Stimulated activated CD8-positive, alpha-beta memory T cell treated with anti-CD3 and anti-CD28 coated beads, Interleukin-7, amount 100 ng/mL, for 1 hour (primary cell): ENCODE measurements at places on chromosomes 6 and 20.
A peak's percentile ranks its signal among the peaks of the same experiment; 100 is the strongest.

DNA sequence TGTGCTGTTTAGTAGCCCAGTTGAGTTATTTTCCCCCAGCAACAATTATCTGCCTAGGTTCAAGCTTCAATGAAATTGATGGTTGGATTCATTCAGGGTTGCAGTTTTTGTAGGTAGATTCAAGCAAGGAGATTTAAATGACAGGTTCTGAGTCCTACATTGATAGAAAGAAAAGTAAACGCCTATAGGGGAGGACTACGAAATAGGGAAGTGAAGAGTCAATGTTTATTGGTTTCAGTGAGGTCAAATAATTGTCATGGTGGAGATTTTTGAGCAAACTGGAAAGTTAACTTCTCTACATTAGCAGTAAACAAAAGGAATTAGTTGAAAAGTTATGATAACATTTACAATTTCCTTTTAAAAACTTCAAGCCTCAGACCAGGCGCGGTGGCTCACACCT lies 734 bp upstream of the WFDC13 start:
- DNase-seq: no peak

GRCh38 chr6:18464176-18464575 lies 77.0 kb downstream of the RNF144B start:
- no peak for DNase-seq

DNA sequence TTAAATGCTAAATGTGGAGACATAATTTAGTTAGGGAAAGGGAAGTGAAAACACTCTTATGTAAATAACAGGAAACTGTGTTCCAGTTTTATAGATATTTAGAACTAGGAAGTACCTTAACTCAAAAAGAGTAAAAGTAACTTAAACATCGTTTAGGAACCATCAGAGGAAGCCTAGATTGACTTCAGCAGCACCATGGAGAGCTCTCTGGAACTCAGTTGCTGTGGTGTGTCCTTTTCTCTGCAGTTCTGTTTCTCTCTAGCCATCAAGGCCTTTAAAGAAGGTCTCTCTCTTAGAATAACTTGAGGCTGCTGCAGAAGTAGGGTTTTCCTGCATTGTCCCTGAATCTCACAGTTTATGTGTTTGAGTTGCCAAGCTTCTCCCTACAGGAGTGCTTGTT lies 26.9 kb downstream of the CLVS2 start:
- no peak for DNase-seq

DNA sequence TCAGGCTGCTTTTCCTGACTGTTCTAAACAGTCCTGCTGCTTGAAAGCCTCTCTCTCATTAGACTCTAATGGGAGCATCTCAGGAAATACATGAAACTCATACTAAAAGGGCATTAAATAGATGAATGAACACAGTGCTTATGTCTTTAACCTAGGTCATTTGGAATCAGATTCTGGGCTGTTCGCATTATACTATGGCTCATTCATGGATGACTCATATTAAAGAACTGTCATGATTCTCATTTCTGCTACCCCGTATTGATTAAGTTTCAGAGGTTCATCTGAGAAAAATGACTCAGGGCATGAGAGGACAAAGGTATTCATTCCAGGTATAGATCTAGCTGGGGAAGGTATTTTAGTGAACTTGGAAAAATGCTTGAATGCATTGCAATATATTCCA lies 335.5 kb downstream of the GJA1 start:
- DNase-seq: no peak

DNA sequence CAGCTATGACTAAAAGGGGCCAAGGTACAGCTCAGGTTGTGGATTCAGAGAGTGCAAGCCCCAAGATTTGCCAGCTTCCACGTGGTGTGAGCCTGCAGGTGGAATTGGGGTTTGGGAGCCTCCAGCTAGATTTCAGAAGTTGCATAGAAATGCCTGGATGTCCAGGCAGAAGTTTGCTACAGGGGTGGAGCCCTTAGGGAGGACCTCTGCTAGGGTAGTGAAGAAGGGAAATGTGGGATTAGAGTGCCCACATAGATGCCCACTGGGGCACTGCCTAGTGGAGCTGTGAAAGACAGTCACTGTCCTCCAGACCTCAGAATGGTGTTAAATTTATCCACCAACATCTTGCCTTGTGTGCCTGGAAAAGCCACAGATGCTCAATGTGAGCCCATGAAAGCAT lies 255.1 kb downstream of the BMP2 start:
- no peak for DNase-seq

DNA sequence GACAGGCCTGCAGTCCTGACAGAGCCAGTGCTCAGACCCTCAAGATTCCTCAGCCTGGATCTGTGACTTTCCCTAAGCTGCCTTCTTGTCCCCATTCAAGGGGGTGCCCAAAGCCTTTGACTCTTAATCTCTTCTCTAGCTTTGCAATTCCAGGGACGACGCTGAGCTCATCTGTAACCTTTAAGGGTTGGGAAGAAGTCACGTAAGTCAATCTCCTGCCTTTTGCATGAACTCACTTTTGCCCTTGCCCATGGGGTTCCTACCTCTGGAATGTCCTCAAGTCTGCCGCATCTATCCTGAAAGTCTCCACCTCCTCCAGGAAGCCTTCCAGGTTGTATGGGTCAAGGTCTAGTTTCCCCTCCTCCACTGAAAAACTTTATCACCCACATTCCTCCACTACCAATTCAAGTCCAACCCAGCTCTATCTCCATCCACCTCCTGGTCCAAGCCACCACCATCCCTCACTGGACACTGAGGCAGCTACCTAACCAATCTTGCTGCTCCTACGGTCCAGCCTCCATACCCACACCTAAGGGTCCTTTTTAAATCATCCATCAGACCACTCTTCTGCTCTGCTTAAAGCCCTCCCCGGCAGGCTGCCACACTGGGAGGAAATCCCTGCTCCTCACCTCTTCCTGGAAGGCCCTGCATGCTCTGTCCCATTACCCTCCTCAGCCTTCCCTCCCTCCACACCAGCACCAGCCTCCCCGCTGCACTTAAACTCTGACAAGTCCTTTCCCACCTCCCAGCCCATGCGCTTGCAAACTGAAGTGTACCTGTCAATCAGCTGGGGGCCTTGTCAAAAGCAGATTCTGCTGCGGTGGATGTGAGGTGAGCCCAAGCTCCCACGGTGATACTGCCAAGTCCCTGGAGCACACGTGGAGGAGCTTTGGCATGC lies 29.7 kb downstream of the PREX1 start:
- no peak for DNase-seq

DNA sequence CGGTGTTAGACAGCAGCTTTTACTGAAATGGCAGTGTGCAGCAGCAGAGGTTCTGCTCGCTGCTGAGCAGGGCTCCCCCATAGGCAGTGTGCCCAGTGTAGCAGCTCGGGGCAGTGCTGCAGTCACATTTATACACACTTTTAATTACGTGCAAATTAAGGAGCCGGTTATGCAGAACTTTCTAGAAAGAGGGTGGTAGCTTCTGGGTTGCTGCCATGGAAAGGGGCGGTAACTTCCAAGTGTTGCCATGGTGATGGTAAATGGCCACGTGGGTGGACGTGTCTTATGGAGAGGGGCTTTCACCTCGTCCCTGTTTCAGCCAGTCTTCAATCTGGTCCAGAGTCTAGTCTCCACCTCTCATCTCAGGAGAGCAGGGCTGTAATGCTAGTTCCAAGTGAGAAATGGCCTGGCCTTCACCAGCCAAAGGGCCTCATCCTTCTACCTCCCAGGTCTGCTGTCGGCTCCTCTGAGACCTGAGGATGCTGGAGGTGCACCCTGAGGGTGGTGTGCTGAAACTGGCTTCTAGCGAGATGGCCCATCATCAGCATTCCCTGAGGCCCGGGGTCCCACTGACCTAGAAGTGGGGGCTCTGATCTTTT lies 180.5 kb upstream of the PMEPA1 start:
- no peak for DNase-seq

- DNase-seq: no peak
Measured at GRCh38 chr20:46134716-46135115, 16.6 kb downstream of the CD40 start.

DNA sequence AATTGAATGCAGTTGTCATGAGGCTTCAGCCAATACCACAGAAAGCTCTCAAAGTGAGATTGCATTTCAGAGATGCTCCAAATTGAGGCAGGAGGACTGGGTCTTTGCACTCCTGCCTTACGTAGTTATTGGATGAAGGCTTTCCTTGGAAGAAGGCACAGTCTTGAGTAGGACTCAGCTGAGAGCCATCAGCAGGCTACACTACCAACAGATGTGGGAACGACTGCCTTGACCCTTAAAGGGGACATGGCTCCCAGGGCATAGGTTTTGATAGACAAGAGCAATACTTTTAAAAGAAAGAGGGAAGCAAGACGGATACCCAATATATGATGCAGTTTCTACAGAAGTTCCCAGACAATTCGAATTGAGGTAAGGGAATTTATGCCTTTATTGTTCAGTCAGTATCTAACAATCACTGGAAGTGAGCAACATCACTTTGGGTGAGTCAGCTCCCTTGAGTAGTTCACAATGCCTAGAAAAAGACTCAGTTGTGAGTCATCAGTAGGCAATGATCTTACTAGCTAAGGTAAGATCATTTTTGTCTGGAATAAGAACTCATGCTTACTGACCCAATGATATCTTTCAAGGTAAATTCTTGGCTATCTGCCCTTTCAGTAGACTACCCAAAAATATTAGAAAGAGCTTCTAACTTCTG lies 390.8 kb downstream of the GJA1 start:
- DNase-seq: no peak

DNA sequence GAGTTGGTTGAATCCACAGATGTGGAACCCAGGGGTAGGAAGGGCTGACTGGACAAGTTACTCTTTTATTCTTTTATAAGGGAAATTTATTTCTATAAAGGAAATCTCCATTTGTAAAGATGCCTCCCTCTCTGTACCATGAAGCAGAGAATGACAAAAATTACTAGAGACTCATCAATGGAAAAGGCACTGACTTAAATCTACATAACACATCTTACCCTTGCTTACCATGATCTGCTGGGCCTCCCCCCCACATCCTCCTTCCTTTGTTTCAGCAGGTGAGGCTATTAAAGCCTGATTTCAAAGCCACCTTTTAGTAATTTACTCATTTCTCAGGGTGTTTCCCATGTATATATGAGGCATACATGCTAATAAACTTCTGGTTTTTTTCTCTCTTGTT lies 130.2 kb upstream of the HDDC2 start:
- DNase-seq: no peak

DNA sequence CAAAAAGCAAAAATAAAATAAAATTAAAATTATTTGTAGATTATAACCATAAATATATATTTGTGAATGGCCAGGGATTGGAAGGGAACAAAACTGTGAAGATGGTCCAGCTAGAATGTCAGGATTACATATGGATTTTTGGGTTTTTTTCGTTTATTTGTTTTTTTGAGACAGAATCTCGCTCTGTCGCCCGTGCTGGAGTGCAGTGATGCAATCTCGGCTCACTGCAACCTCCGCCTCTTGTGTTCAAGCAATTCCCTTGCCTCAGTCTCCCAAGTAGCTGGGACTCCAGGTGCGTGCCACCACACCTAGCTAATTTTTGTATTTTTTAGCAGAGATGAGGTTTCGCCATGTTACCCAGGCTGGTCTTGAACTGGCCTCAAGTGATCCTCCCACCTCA lies 7.8 kb upstream of the C6orf132 start:
- no peak for DNase-seq

- no peak for DNase-seq
Measured at GRCh38 chr6:106163446-106163965, 77.4 kb downstream of the PRDM1 start.

DNA sequence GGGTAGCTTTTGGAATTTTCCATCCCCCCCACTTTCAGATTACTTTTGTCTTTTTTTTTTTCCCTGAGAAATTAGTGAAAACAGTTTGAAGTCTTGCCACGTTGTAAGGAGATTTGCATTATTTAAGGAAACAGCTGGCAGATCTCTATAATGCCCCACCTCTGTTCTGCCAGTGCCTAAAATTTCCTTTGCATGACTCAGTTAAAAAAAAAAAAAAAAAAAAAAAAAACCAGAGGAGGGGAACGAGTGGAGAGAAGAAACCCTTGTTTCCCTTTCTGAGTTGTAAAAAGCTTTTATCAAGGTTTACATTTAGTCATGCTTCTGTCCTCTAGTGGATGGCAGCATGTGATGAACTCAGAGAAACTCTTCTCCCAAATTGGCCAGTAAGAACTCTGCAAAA lies 33.5 kb downstream of the CARMIL1 start:
- no peak for DNase-seq

- no peak for DNase-seq
Measured at GRCh38 chr20:43838703-43839060, 76.0 kb upstream of the TOX2 start.

- no peak for DNase-seq
Measured at GRCh38 chr20:24136659-24137246, 148.2 kb upstream of the GGTLC1 start.

DNA sequence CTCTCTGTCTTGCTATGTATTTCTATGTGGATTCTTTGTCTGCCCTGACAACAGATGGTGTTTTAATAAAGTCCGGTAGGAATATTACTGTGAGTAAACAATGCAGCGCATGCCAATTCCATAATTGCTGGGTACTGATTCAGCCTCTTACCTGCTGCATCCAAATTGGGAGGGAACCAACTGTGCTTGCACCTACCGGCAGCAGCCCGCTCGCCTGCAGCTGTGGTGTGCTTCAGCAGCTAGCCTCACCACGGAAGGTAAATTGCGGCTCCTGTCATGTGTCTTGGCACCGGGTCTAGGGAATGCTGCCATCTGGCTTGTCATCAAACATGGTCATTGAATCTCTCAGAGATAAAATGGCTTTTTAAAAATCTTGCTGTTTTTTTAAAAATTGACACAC lies 704.8 kb upstream of the SLC35B3 start:
- no peak for DNase-seq

DNA sequence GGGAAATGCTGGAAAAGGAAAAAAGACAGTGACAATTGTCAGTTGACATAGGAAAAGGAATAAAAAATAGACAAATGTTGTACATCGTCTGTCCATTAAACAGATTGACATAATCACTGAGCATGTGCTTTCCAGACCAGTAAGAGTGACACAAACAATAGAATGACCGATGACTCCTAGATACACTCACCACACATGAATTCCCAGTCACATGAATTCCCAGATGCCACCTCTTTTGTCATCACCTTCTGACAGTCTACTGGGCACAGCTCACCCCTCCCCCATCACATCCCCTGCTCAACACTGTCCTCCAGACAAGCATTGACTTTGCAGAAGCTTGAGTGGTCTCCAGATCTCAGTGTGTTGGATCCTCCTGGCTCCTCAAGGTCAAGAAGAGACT lies 25.9 kb downstream of the POM121L2 start:
- DNase-seq: no peak

- DNase-seq: no peak
Measured at GRCh38 chr6:131524695-131525336, 48.2 kb upstream of the ARG1 start.

GRCh38 chr6:42661540-42662153 lies 60.8 kb downstream of the PRPH2 start:
- peak; percentile 82 for DNase-seq

DNA sequence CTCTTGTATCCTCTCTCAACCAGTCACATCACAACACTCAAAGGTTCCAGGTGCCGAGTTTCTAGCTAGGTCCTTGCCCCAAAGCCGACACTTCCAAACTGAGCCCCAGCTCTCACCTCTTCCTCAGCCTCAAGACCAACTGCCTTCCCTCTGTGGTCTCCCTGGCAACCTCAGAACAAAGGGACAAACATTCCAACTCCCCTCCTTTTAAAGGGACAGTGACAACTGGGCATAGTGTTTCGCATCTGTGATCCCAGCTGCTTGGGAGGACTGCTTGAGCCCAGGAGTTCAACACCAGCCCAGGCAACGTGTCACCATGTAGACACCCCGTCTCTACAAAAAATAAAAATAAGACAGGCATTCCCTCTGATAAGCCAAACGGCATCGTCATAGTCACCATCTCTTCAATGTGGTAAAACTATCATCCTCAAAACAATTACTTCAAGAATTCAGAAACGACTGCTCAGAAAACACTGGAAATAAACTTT lies 11.3 kb downstream of the DIDO1 start:
- no peak for DNase-seq
